ENCODE measurements at places on chromosomes 11 and 22.

- no peak for DNase-seq
Measured at GRCh38 chr11:131723088-131723487, 352.7 kb downstream of the NTM start.

DNA sequence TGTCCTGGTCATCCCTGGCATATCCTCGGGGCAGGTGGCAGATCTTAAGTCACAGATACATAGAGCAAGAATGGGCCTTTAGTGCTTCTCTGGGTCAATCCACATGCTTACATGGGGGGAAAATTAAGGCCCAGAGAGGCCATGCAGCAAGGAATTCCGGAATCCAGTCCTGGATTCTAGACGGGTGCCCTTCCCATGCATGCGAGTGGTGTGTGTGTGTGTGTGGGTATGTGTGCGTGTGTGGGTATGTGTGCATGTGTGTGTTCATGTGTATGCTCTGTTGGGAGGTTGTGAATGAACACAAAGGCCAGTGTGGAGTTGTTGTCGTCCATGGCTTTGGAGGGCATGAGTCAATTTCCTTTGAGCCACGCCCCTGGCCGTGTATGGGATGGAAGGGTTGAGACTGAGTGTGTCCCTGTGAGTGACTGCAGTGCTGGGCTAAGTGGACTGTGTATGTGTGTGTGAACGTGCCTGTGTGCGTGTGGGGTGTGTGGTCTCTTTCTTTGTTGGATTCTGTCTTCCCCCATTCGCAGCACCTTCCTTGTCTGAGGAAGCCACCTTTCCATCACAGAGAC lies 33.4 kb upstream of the EIF3D start:
- DNase-seq = no peak

DNA sequence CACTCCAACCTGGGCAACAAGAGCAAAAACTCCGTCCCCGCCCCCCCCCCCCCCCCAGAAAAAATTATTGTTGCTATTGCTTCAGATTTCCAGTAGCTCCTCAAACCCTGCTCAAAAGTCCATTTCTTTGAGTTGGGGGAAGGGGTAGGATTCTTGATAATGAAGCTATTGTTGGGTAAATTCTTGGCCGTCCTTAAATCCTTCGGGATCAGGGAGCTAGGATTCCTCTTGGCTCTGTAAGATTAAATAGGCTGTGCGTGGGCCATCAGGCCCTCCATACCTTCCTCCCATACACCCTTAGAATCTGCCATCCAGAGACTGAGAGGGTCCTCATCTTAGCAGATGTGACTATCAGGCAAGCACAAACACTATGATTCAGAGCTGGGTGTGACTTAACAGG lies 16.4 kb downstream of the YWHAH start:
- no peak for DNase-seq

- DNase-seq = no peak
Measured at GRCh38 chr11:127996825-127997224, 590.5 kb downstream of the ETS1 start.

GRCh38 chr11:125272821-125273220 lies 108.3 kb downstream of the PKNOX2 start:
- no peak for DNase-seq

GRCh38 chr11:69394234-69394868 lies 87.1 kb upstream of the LINC01488 start:
- no peak for DNase-seq

GRCh38 chr11:10576035-10576398 lies 7.6 kb upstream of the LYVE1 start:
- no peak for DNase-seq

GRCh38 chr22:23357053-23357452 lies 176.7 kb downstream of the BCR start:
- no peak for DNase-seq

DNA sequence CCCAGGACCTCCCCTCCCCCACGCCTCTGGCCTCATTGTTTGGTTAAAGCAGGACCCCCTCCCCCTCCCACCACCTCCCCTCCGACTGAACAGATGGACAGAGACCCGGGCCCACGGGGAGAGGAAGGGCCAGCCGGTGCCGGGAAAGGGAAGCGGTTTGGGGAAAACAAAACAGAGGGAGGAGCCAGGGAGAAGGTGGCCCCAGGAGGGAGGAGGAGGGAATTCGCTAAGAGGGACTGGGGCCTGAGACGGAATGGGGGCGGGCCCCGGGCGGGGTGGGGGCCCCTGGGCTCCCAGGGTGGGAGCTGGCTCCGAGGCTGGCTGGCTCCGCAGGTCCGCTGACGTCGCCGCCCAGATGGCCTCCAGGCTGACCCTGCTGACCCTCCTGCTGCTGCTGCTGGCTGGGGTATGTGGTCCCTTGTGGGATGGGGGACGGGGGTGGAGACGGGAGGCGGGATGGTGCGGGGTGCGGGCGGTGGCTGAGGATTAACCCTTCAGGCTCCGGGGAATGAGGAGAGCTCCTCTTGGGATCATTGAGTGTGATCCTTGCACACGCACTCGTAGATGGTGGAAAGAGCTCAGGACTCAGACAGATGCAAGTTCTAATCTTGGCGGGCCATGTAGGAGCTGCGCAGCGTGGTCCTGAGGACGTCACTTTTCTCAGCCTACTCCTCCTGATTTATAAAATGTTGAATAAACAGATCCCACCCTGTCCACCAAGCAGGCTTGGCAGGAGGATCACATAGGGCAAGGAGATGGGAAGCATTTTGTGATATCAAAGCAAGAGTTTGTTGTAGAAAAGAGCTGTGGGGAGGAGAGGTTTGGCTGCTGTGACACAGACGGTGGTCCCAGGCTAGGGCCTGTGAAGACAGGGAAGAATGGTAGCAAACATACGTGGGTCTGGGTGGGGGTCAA lies 688 bp downstream of the SERPING1 start:
- DNase-seq = no peak

GRCh38 chr22:36239150-36239400 lies 252 bp downstream of the APOL2 start:
- no peak for DNase-seq

DNA sequence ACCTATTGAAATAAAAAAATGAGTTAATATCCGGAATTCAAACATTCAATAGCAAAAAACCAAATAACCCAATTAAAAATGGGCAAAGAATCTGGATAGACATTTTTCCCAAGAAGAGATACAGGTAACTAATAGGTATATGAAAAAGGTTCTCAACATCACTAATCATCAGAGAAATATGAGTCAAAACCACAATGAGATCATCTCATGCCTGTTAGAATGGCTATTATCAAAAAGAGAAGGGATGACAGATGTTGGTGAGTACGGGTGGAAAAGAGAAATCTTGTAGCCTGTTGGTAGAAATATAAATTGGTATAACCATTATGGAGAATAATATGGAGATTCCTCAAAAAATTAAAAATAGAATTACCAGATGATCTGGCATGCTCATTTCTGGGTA lies 26.9 kb upstream of the OR6M1 start:
- no peak for DNase-seq

- DNase-seq = no peak
Measured at GRCh38 chr11:7143908-7144307, 55.1 kb downstream of the RBMXL2 start.

- DNase-seq = no peak
Measured at GRCh38 chr22:19598054-19598855, 74.0 kb upstream of the CLDN5 start.

DNA sequence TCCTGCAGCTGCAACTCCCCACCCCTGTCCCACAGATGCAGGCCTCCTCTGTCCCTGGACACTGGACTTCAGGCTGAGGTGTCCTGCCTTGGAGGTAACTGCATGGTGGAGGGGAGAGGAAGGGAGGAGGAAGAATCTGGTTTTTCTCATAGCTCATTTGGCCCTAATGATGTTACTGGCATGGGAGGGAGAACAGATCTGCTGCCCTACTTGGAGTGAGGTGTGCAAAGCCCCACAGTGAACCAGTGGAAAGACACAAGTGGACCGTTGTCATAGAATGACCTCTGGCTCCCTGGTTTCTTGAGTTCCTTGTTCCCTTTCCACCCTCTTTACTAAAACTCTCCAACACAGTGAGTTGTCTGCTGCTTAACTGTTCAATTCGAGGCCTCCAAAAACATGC lies 215.9 kb downstream of the BARX2 start:
- DNase-seq = no peak

DNA sequence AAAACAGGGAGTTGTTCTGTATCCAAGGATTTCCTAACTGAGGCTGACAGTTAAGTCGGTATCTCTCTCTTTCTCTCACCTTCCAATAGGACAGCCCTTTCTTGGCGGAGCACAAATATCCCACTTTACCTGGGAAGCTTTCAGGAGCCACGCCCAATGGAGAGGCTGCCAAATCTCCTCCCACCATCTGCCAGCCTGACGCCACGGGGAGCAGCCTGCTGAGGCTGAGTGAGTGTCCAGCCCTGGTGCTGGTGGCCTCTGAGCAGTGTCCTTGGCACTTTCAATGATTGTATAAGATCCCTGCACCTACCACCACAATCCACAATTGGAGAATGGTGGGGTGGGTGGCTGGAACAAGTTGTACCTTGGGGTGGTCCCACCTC lies 33.7 kb downstream of the CYB5R2 start:
- no peak for DNase-seq

GRCh38 chr22:17172029-17172833 lies 13.2 kb upstream of the HDHD5 start:
- DNase-seq = no peak

DNA sequence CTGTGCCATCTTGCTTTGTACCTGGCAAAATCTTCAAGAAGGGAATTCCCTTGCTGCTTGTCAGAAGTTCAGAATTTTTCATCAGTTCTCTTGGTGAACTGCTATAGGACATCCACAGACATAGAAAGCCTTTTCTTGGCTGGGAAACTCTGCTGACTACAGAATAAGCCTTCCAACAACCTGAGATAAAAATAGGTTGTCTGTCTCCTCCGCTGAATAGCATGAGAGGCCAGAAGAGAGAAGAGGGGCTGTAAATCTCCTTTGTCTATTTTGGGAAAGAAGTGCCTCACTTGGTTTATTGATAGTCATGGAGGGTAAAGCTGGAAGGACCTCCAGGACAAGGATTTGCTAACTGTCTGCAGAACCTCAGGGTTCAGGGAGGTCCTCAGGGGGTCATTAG lies 48.2 kb downstream of the C11orf91 start:
- no peak for DNase-seq

GRCh38 chr22:47629273-47629711 lies 866.8 kb downstream of the TBC1D22A start:
- no peak for DNase-seq

GRCh38 chr11:112877581-112877980 lies 83.6 kb upstream of the NCAM1 start:
- no peak for DNase-seq

DNA sequence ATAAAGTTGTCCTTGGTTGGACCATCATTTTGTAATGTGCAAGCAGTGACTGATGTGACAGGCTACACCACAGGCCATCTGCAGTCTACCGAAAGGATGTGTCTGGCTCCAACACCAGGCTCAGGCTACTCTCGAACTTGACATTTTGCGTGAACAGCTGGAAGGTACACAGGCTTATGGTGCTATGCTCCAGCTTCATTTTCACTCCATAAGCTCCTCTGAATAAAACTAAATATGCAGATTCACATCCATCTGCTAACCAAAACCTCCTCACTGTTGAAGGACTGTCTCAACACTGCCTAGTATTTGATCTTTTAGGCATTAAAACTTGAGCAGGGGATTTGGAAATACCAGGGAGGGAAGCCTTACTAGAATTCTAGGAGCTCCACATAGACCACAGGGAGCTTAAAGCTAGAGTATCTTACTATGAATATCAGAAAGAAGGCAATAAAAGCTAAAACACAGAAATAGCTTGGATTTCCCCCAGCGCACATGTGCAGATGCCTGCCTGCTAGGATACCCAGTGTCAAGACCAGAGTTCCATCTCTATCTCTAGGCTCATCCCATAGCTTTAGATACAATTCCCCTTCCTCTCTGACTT lies 383.9 kb upstream of the FAT3 start:
- DNase-seq = no peak

GRCh38 chr11:17578296-17578695 lies 31.2 kb downstream of the OTOG start:
- DNase-seq = no peak

DNA sequence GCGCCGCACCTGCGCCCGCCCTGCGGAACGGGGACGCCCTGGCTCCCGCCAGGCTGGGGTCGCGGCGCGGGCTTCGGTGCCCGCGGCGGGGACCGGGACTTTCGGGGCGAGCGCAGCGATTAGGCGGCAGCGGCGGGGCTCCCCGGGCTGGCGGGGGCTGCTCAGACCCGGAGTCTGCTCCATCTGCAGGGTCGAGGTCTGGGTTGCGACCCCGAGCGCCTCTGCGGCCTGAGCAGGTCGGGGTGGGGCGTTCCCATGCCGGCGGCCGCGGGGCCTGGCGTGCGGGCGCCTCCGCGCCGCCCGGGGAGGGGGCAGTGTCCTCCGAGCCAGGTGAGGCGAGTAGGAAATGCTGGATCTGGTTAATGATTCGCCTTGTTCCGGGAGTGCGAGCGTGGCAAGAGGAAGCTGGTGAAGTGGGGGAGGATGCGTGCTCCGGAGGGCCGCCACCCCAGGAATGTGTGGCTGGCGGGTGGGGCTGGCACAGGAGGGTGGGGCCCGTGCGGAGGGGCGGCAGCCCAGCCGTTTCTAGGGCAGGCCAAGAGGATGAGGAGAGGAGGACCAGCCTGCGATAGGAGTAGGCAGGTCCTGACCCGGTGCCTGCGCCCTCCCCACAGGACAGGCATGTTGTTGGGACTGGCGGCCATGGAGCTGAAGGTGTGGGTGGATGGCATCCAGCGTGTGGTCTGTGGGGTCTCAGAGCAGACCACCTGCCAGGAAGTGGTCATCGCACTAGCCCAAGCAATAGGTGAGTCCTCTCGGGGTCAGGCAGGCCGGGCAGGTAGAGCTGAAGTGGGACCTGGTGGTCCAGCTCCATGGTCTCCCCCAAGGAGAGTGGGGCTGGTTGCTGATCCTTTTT lies 606 bp downstream of the RASSF7 start:
- no peak for DNase-seq

DNA sequence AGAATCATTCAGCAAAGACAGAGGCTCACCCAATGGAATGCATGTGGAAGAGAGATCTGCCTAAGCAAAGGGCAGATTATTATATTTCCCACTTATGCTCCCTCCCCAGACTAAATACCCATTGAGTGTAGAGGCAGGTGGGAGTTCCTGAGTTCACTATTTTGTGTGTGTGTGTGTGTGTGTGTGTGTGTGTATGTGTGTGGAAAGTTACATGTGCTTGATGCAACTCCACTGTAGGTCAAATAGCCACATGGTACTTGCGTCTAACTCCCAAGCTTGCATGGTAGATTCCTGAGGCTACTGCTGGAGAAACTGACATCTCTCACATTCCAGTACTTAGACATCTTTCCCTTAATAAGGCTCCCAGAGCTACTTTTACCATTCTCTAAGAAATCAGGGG lies 3.4 kb upstream of the COPB1 start:
- no peak for DNase-seq

- DNase-seq = no peak
Measured at GRCh38 chr11:123137431-123138224, 57.4 kb downstream of the CLMP start.

DNA sequence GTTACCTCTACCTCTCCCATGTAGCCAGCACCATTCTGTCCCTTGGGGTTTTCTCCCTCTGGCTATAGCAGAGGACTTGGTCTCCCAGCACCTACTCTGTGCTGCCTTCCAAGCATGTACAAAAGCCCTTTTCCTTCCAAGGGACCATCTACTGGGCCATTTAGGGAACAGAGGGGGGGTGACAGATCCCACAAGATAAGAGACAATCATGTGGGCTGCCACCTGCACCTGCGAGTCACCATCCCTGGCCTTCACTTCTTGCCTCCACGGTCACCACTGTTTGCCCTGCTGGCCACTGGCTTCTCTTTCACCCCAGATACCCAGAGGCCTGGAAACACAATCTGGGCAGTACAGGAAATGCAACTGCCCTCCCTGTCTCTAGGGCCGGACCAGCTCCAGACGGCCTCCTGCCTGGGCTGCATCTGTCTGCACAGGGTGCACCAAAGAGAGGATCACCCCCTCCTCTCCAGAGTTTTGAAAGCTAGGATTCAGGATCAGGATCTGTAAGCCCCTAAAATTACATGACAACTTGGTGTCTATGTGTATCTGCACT lies 160.8 kb upstream of the NECTIN1 start:
- DNase-seq = no peak
